ENCODE measurements at places on chromosomes 4 and X.

DNA sequence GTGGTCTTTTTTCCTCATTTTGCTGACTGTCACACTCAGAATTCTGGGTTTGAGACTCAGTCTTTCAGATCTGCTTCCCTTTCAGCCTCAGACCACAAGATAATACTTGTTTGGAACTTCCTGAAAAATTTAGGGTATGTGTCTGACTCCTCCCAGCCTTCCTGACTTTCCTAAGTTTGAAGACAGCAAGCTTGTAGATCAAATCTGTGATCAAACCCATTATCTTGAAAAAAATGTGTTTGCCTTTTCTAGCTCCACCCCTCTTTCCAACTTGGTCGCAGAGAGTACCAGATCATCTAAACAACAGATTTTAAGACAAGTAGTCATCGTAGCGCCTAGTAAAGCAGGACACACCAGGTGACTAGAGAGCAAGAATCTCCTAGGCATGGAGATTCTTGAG is 9.9 kb downstream of the BCAP31 start:
- DNase-seq = no peak

- DNase-seq = no peak
Observed at GRCh38 chrX:19630228-19630627, 114.9 kb upstream of the MAP3K15 start.

DNA sequence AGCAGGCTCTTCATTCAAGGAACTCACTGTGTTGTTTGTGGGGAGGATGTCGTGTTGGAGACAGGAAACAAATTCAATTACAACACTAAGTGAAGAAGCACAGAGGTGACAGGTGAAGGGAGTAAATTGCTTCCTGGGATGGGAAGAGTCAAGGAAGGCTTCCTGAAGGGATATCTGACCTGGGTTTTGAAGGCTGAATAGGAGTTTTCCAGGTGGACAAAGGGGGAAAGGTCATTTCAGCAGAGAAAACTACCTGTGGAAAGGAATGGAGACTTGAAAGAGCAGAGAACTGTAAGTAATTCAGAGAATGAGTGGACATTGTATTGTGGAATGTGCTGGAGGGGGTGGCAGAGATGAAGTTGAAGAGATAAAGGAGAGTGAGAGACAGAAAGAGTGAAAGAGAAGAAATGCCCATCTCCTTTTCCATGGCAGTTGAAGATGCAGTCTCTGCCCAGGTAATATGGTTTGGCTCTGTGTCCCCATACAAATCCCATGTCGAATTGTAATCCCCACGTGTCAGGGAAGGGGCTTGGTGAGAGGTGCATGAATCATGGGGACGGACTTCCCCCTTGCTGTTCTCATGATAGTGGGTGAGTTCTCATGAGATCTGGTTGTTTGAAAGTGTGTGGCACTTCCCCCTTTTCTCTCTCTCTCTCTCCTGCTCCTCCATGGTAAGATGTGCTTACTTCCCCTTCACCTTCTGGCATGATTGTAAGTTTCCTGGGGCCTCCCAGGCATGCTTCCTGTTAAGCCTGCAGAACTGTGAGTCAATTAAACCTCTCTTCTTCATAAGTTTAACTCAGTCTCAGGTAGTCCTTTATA is 205.7 kb upstream of the BCOR start:
- DNase-seq = no peak

DNA sequence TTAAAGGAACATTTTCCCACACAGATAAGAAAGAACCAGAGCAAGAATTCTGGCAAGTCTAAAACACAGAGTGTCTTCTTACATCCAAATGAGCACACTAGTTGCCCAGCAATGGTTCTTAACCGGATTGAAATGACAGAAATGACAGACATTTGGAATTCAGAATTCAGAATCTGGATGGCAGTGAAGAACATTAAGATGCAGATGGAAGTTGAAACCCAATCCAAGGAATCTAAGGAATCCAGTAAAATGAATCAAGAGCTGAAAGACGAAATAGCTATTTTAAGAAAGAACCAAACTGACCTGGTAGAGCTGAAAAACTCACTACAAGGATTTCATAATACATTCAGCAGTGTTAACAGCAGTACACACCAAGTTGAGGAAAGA is 21.5 kb downstream of the ANAPC10 start:
- no peak for DNase-seq

DNA sequence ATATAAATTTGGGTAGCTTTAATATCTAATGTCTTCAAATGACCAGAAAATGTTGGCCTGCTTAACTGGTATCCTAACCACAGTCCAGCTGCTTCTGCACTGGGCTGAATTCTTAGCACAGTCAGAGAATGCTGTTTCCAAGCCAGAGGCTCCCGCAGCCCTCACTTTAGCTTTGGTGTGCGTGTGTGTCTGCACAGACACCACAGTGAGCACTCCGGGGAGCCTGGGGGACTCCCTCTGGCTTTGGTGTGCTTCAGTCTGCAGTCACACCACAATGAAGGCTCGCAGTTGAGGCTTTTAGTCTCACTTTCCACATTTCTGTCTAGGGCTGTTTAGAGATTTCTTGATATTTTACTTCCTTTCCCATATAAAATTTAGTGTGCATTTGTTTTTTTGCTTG is 53.6 kb downstream of the APOO start:
- DNase-seq = no peak

GRCh38 chrX:69510137-69510715 is 6.1 kb downstream of the NALF2 start:
- DNase-seq = no peak

DNA sequence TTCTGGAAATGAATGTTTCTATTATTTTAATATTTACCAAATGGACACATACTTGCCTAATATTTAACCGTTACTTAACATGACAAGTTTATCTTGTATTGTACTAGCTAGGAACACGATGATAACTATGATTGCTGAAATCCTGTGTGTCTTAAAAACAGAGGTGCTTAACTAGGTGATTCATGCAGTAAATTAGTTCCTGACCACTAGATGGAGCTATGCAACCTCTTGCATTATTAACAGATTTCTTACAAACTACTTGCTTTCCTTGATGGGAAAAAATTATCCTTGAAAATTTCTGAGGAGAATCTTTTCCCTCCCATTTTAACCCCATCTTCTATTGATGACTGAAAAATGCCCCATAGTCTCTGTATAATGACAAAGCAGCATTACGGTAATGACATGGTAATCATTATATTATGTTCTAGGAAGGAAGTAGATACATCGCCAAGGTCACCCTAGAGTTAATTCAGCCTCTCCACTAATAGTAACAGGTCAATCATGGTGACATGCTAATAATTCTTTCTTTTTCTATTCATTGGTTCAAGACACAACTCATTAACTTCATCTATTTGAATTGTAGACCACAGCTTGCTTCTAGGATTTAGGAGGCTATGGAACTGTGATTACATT is 844.2 kb downstream of the RAPGEF2 start:
- DNase-seq = peak; percentile 3

DNA sequence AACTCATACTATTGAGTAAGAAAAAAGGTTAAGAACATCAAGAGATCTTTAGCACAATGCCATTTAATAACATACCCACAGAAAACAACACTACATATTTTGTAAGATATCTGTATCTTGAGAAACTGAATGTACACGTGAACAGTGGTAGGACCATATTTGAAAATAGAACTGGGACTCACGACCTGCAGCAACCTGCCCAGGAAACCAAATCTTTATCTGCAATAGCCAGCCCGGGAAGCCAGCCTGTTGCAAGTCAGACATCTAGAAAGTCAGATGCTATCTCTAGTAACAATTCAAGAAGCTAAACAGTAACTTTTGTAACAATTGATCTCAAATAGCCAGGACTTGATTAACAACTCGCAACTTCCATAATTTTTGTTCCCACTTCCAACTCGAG is 52.6 kb upstream of the SOD3 start:
- DNase-seq = no peak

GRCh38 chr4:10629394-10629793 is 55.2 kb downstream of the CLNK start:
- DNase-seq = no peak

GRCh38 chr4:104881136-104881886 is 265.4 kb upstream of the TET2 start:
- no peak for DNase-seq

GRCh38 chrX:48598614-48599013 is 1.3 kb downstream of the WDR13 start:
- DNase-seq = no peak

DNA sequence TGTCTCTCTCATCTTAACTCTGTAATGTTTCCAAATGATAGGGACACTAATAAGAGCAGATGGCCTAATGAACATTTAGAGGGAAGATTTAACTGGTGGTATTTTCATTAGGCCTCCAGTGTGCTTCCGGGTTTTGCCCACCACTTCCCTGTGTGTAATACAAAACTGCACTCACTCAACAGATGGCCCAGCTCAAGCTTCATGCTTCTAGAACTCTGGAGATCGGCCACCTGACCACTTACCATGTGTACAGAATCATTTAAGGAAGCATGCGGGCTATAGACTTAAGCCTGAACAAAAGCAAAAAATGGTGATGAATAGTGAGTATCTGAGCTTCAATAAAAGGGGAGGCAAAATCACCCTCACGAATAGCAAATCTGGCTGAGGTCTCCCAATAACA is 89.3 kb downstream of the SH2D1A start:
- peak; percentile 4 for DNase-seq

DNA sequence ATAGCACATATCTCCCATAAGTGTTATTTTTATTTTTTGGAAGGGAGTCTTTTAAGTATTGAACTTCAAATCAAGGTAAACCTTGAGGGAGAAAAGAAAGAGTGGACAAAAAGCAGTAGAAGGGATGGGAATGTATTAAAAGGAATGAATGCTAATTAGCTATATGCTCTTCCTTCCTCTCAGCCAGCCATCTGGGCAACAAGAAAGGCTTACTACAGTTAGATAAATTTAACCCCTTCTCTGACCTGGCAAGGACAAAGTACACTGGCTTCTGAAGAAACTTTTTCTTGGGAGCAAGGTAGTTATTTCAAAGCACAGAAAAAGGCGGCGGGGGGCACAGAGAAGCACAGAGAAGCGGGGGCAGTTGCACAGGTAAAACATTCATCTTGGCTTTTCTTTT is 54.6 kb downstream of the GAB1 start:
- DNase-seq = no peak

DNA sequence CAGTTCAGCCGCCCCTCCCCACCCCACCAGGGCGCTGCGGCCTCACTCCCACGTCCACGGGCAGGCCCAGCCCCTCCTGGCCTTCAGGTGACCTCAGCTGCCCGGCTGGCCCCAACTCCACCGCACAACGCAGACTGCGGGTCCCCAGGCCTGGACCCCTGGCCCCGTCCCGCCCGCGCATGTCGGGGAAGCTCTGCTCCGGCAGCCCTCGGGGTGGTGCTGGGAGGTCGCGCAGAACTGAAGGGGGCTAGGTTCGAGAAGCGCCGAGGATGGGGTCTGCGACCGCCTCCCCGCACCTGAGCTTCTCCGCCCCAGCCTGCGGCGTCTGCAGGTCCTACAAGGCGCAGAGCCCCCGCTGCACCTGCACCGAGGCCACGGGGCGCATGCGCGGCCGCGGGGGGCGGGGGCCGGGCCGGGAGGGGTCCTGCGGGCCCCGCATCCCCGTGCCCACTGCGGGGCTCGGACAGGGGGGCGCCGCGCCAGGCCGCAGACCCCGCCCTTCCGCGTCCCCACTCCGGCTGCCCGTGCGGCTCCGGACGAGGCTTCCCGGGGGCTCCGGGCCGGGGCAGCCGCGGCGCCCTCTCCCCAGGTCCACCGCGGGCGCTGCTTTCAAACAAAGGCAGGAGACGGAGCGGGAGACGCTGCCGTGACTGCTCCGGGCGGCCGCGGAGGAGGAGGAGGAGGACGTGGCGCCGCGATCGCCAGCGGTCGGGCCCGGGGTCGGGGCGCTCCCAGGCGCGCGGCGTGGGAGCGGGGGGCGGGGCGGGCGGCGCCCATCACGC is 672 bp upstream of the NAT8L start:
- no peak for DNase-seq

DNA sequence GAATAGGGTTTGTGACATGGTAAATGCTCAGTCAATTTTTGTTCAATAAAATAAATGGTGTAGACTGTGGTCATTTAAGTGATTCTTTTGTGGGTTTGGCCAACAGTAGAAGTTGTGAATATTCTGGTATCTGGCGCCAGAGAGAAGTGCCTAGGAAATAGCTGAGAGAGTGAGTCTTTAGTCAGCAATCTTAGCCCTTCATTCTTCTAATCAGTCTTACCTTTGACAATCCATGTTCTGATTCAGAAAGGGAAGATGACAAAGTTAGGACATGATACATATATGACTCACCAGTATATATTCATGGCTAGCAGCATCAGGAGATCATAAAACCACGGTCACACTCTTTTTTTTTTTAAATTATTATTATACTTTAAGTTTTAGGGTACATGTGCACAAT is 141.8 kb upstream of the PCDH18 start:
- no peak for DNase-seq

GRCh38 chr4:138492176-138492575 is 250.0 kb upstream of the SLC7A11 start:
- DNase-seq = no peak

DNA sequence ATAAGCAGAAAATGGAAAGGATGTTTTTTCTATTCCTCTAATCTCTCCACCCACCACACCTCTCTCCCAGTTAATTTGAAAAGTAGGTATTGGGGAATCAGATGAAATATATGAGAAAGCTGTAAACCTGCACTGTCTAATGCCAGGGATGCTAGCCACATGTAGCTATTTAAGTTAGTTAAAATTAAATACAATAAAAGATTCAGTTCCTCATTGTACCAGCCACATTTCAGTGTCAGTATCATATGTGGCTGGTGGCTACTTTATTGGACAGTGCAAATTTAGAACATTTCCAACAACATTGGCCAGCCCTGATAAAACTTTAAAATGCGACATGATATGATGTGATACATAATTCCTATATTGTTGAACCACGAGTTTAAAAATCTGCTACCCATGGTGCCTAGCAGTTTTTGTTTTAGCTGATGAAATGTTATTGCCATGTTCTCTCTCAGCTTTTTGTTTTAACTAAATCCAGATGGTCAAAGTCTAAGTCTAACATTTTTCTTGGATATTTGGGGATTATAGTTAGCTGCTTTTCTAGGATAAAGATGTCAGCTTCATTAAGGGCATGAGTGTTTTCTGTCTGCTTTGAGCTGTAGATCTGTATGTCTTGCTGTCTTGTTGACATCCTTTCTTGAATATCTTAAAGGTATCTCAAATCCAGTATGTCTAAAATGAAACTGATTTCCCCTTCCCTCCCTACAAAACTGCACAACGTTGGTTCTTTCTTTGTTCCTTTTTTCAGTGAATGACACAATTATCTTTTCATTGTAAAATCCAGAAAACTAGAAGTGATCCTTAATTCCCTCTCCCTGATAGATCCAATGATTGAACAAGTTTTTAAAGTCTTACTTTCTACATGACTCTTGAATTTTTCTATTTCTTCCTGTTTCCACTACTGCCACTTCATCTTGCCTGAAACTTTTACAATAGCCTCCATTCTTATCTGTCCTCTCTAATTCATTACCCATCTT is 6.2 kb downstream of the ARFIP1 start:
- DNase-seq = no peak

DNA sequence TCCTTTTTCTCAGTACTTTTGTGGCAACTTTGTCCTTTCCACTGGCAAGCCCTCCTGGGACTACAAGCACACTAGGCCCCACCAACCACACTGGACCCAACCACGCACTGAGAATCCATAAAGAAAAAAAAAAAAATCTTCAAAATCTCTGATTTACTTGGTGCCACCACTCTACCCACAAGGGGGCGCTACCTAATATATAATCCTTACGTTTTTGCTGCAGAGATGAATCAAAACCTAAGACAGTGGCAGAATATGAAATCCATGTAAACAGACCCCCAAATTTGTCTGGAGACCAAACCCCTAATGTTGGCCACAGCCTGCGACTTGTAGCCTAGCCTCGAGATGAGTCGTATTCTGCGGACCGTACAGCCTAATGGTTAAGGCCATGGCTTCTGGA is 63.5 kb upstream of the ARHGAP36 start:
- DNase-seq = no peak

All from NCI-H510A (cell line).